Progenitor cell of endocrine pancreas (in vitro differentiated cells): ENCODE measurements at places on chromosomes 5 and 9.

- DNase-seq = no peak
- H3K27me3 ChIP-seq = no peaks in the 10 kb centered on the region
- no peak overlapping the region for H3K4me3 ChIP-seq
- no peak overlapping the region for H3K27ac ChIP-seq
- H3K36me3 ChIP-seq = no peaks in the 10 kb centered on the region
Observed at GRCh38 chr9:86452201-86452828, 98.1 kb upstream of the TUT7 start.

- peaks cover 5% of the 10 kb centered on the region for H3K4me1 ChIP-seq
- no peaks in the 10 kb centered on the region for H3K27me3 ChIP-seq
- no peak overlapping the region for H3K4me3 ChIP-seq
- H3K36me3 ChIP-seq = peaks cover 7% of the 10 kb centered on the region
- DNase-seq = no peak
Observed at GRCh38 chr9:114606068-114606467, 5.0 kb upstream of the TMEM268 start.

- DNase-seq = no peak
- no peaks in the 10 kb centered on the region for H3K36me3 ChIP-seq
- no peak overlapping the region for H3K4me3 ChIP-seq
- no peaks in the 10 kb centered on the region for H3K27me3 ChIP-seq
- H3K4me1 ChIP-seq = peaks cover 12% of the 10 kb centered on the region
Observed at GRCh38 chr5:125180231-125180829, 433.9 kb upstream of the ZNF608 start.

GRCh38 chr9:82808478-82808877 lies 254.5 kb downstream of the RASEF start:
- no peak overlapping the region for H3K4me3 ChIP-seq
- no peak overlapping the region for H3K27ac ChIP-seq
- DNase-seq = no peak
- H3K27me3 ChIP-seq = no peaks in the 10 kb centered on the region
- peaks cover 2% of the 10 kb centered on the region for H3K4me1 ChIP-seq

DNA sequence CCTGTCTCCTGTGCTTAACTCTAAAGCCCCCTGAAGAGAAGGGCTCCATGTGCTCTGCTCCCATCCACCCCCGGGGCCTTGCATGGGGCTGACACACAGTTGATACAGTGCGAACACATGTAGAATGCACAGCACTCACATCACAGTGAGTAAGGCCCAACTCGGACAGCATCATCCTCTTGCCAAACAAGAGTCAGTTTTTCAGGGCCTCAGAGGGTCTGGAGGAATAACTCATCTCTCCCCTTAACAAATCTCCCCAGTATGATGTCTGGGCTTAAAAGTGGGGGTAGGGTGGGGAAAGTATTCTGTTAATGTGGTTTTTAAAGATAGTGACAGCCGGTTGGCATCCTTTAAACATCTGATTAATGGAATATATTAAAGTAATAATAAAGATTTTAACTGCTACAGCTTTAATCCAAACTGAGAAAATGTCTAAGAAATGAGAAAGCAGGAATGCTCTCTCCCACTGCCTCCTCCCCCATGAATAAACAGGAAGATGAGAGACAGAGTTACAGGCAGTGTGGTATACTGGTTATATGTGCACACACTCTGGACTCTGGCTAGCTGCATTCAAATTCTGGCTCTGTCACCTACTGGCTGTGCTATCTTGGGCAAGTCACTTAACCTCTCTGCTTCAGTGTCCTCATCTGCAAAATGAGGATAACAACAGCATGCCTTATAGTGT lies 22.5 kb downstream of the APBA1 start:
- H3K36me3 ChIP-seq = no peaks in the 10 kb centered on the region
- no peaks in the 10 kb centered on the region for H3K27me3 ChIP-seq
